ENCODE measurements at places on chromosomes 1 and 21.

DNA sequence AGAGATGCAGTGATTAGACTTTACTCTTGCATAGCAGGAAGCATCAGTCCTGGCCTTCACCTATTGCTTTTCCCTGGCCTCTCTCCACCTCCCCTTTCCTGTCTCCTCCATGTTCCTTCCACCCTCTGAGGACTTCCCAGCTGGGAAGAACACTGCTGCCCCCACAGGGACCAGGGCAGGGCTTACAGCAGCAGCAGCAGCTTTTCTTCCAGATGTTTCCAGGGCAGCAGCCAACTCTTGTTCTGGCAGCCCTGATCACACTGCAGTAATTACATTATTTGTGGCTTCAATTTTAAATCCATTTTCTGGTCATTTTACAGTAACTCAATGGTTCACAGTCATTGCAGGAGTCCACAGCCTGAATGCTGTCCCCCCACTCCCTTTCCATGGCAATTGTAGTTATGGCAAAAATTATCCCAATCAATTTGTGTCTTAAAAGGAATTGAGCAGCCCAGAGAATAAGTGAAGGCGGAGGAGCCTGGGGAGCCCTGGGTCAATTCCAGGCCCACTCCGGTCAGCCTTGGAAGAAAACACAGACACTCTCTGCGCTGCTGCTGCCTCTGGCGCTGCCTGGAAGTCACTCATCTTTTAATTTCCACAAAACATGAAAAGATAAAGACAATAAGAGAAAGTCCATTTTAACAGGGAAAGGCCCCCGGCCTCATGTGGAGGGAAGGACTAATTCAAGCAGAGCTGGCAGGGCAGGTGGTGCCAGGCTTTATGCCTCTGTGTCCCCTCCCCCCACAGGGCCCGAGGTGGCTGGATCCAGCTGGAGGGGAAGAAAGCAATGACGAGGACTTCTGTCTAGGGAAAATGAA is 148.6 kb downstream of the GRIK3 start:
- DNase-seq = no peak

DNA sequence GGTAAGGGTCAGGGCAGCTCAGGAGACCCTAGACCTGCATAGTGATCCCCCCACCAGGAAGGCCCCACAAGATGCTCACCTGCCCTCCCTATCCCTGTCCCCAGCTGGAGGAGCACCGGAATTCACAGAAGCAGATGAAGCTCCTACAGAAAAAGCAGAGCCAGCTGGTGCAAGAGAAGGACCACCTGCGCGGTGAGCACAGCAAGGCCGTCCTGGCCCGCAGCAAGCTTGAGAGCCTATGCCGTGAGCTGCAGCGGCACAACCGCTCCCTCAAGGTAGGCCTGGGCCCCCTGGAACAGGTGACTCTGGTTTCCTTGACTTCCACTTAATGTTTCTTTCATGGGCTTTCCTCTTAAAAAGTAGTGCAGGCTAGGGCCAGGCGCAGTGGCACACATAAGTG is 8.4 kb downstream of the TXLNA start:
- DNase-seq = no peak

DNA sequence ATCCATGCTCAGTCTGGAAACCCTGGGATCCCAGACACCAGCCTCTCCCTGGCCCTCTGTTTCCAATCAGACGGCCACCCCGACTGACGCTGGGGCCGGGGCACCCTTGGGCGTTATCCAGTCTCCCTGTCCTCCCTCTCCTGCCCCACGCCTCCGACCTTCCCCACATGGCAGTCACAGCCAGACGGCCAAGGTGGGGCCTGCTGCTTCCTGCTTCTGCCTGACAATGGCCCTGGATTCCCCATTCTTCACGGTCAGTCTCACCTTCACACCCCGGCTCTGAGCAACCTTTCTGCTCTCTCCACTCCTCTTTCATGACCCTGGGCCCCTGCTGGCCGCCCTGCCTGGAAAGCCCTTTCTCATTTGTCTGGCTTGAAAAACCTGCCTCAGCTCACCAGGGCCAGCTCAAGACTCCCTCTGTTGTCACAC is 6.6 kb downstream of the GNG4 start:
- DNase-seq = no peak

GRCh38 chr1:48948562-48948961 is 171.9 kb upstream of the BEND5 start:
- DNase-seq = no peak

GRCh38 chr1:169250022-169250421 is 117.6 kb downstream of the NME7 start:
- DNase-seq = peak; percentile 16

- peak; percentile 33 for DNase-seq
Measured at GRCh38 chr1:16072616-16073484, 601 bp downstream of the FAM131C start.

DNA sequence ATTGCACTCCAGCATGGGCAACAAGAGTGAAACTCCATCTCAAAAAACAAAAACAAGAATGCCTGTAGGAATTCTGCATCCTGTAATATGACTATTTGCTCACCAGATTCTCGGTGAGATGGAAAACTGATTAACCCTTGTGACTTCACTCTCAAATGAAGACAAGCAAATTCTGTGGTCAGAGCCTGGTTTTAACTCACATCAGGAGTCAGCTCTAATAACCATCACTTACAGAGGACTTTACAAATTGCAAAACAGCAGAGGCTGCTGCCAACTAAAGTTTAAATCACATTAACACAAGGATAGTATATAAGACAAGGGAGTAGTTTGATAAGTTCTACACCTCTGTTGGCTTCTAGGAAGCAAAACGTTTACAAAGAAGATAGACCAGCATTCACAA is 35.7 kb upstream of the FAM163A start:
- no peak for DNase-seq

DNA sequence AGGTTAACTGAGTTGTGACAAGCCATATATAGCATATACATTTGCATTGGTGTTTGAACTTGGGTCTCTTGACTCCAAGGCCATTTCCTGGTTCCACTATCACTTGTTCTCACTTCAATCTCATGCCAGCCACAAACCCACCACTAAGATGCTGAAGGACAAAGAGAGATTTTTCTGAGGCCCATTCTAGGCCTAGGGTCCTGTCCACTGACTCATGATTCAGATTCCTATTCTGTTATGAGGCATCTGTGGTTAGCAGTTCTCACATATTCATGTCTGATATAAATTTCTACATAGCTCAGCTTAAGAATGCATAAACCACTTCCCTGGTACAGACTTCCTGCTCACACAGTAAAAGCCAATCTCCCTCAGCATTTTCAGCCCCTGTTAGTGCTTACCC is 326.1 kb upstream of the BEND5 start:
- DNase-seq = peak; percentile 9

DNA sequence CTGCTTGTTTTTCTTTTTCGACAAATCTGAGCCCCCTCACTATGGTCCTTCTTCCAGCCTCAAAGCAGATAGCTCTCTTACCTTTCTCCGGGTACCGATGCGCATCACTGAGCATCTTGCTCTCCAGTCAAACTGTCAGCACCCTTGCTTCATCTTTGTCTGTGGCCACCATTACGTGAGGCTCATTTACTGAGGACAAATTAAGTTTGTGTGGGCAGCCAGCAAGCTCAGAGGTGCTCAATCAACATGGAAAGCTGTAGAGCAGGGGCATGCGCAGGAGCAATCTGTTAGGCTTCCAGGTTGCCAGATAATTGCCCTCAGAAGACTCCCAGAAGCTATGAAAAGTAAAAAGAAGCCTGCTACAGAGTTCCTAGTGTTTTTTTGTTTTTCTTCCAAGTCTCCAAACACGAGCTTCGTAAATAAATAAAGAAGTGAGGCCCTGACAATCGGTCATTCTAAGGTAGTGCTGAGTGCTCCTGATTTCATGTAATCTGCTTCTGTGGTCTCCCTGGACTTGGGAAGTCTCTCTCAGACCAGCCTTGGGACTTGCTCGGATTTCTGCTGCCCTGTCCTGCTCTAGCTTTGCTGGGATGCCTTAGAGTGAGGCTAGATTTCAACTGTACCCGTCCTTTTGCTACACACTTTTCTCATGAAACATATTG is 1.8 kb downstream of the C1orf53 start:
- no peak for DNase-seq

DNA sequence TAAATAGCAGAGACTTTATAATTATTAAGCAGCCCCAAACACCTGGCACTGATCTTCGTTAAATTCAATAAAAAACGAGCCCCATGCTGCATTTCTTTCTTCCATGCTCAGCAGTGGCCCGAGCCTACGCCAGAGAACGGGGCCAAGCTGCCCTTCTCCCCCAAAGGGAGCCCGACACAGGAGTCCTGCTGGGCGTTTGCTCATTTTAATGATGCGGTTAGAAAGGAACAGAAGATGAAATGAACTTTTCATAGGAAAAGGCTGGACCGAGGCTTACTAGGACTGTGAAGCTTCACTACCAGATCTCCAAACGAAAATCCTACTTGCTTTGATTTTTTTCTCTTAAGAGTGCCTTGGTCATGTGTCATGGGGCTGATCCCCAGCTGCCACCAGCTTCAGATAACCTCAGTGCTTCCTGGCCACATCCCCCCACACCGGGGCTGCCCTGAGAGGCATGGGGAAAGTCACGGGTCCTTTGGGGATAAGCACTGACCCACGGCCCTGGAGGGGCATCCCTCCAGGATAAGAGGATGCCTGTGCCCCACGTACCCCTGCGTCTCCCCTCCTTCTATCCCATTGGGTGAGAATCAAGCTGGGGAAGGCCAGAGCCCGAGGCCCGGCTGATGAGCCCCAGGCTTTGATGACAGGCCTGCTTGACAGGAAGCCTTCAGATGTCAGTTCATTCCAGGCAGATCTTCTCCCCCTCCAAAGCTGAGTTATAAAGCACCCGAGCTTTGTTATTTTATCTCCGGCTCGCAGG is 34.2 kb downstream of the PGBD5 start:
- no peak for DNase-seq

DNA sequence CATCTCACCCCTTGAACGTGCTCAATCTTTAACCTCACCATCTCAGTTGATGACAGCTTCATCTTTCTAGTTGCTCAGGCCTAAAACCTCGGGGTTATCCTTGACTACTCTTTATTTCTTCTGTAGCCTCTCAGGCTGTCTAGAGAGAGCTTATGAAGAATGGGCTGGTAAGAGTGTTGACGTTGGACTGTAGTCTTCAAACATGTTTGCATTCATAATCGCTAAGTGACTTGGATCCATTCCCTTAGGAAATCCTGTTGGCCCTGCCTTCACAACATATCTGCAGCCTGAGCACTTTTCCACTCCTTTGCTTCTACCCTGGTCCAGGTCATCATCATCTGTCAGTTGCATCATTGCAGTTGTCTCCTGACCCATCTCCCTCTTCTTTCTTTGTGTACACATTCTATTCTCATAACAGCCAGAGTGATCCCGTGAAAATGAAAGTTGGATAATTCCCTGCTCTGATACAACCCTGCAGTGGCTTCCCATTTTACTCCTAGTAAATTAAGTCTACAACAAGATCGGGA is 10.5 kb downstream of the UCK2 start:
- no peak for DNase-seq

DNA sequence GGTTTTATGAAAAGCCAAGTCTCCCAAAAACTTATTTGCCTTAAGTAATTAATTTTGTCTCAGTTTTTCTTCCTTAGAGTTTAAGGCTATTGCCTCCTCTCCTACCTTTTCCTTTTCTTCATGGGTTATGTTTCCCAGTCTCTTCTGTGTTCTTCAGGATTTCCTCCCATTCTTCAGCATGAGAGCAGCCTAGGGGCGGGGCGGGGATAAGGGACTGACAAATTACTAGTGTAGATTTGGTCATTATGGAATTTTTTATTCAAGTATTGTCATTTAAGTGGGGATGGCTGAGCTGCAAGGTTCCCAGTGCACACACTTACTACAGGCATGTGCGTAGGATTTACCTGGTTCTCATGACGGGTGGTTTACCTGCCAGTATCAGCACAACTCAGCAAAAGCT is 35.2 kb upstream of the PIGV start:
- no peak for DNase-seq

GRCh38 chr1:32894681-32895080 is 6.5 kb downstream of the TMEM54 start:
- no peak for DNase-seq

DNA sequence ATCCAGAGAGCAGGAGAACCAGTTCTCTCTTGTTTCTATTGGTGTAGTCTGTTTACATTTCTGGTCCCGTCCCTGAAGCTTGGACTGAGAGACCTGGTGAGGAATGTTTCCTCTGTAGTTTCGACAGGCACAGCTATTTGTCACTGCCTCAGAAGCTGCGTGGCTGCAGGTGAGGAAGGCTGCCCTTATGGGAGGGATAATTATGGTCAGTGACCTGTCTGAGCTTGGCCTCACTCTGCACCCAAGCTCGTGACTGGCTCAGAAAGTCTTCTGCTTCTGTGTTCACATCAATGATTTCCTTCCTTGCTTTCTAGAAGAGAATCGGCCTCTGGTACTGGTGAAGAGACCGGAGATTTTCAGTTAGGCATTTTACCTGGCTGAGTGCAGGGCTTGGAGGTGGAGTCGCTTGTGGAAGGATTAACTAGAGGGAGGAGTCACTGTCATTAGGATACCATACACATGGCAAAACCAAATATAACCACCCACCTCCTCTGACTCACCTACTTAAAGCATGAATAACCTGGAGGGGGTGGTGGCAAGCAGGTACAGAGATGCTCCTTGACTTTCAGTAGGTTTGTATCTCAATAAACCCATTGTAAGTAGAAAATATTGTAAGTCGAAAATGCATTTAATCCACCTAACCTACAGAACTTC is 19.9 kb upstream of the WDR26 start:
- DNase-seq = no peak

- no peak for DNase-seq
Measured at GRCh38 chr1:222914861-222915632, 100.2 kb downstream of the DISP1 start.

DNA sequence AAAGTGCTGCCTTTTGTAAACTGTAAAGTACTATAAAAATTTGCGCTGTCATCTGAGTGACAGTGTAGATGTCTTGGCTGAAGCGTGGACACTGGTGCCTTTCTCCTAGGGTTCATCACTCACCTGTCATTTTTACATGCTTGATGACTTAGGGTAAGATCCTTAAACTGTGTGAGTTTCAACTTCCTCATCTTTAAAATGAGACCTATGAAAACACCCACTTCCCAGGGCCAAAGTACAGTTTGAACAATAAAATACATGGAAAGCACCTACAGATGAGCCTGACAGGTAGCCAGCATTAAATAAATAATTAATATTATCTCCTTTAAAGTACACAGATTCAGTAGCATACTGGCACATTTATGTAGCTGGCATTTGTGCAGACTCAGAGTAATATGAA is 309.9 kb downstream of the CHRM3 start:
- no peak for DNase-seq

- DNase-seq = peak; percentile 39
Measured at GRCh38 chr1:214441119-214441518, 110.3 kb downstream of the PTPN14 start.

DNA sequence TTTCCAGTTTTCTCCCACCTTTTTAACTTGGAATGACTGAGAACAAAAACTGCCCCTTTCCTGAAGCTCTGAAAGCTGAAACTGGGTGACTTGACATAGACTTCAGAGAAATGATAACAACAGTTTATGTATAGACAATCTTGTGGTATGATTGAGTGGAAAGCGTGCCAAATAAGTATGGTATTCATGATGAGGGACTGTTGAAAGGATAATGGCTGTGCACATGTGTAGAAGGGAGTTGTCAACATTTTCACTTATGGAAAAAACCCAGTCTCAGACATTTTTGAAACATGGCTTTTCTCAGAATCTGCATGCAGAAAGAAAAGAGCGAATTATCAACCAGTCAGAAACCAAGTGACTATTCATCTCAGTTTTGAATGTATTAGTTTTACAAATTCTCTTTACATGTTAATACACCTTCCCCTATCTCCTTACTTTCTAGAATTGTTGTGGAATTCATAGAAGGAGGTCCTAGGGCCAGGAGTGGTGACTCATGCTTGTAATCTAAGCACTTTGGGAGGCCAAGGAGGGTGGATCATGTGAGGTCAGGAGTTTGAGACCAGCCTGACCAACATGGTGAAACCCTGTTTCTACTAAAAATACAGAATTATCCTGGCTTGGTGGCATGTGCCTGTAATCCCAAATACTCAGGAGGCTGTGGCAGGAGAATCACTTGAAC is 261.2 kb downstream of the S1PR1 start:
- DNase-seq = no peak
